M059J (cell line): ENCODE measurements at places on chromosomes 4 and X.

DNA sequence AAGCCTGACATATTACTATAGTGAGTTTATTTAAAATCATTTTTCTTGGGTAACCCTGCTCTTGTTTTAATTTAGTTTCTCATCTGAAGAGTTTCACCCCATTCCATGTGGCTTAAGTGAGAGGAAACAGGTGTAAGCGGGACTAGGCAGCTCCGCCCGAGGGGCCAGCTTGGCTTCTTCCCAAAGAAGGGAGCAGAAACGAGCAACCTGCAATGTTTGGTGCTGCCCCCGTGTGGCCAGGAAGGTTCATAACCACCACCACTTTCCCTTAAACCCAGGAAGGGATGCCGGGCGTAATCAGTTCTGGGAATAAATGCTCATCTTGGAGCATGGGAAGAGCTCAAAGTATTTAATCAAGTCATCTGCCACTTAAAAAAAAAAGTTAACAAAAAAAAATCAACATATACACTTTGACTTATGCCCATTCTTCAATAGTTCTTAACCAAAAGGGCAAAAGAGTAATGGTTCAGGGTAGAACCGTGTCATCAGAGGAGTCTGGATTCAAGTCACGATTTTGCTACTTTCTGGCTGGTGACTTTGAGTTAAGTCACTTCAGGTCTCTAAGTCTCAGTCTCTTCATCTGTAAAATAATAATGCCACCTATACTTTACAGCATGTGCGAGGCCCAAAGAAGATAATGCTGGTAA is 147.9 kb downstream of the NSUN7 start:
- DNase-seq = peak; percentile 50

DNA sequence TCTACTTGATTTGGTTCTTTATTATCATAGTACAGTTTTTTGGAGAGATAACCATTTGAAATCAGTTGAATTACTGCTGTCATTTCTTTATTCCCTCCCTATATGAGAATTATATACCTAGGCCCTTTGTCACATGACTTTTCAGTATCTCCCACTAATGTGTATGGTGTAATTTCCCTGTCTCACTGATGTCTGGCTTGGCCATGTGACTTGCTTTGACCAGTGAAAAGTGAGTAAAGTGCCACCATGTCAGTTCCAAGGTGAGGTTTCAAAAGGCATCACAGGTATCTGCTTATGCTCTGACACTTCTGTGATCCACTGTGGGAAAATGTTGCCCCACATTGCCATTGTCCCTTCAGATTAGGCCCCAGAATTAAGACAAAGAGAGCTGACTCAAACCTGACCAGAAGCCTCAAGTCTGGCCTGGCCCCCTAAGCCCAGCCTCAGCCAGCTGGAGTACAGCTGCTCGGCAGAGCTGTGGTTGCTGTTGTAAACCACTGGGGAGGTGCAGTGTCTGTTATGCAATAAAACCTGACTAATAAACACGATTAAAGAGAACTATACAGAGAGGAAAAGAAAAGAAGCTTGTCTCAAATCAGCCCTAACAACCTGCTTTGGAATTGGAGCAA is 27.5 kb downstream of the SETD7 start:
- DNase-seq = peak; percentile 57

- DNase-seq = no peak
These were observed 4.3 kb upstream of the TSPAN5 start for GRCh38 chr4:98662626-98663225.

GRCh38 chr4:89140168-89140759 is 28.9 kb downstream of the TIGD2 start:
- no peak for DNase-seq

DNA sequence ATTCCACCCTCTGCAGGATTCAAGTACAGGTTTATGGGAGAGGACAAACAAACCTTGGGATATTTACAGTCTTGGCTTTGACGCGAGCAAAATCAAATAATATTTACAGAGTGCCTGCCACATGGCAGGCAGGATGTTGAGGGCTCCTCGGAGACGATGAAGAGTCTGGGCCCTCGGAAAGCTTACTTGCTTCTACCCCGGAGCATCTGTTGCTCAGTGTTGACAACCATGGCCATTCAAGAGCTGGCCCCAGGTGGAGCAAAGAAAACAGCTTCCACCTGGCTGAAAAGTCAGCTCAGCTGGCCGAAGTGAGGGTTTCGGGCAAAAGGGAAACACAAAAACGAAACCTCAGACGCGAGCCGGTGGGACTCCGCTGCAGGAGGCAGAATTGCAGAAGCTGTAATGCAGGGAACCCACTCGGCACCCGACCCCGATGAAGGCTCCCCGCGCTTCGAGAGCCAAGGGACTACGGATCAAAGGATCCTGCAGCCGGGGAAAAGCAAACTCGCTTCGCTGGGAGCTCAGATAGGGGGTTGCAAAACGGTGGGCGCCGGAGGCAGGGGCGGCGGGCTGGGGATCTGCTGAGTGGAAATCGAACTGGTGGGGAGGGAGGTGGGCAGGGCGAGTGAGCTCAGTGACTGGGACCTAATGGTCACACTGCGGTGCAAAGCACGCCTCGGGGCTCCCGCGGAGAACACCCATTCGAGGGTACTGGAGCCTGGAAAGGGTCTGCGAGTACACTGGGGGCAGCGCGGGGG is 805 bp downstream of the ATP8A1 start:
- peak; percentile 3 for DNase-seq

- no peak for DNase-seq
These were observed 138.7 kb downstream of the CHRNA9 start for GRCh38 chr4:40473578-40474388.

GRCh38 chrX:26580021-26580420 is 364.1 kb downstream of the MAGEB5 start:
- no peak for DNase-seq

- no peak for DNase-seq
These were observed 170.5 kb downstream of the NAA11 start for GRCh38 chr4:79155336-79155735.

- no peak for DNase-seq
These were observed 75.6 kb downstream of the AFAP1 start for GRCh38 chr4:7863911-7864681.

- no peak for DNase-seq
These were observed 62.3 kb upstream of the SMARCA5 start for GRCh38 chr4:143451186-143451585.

DNA sequence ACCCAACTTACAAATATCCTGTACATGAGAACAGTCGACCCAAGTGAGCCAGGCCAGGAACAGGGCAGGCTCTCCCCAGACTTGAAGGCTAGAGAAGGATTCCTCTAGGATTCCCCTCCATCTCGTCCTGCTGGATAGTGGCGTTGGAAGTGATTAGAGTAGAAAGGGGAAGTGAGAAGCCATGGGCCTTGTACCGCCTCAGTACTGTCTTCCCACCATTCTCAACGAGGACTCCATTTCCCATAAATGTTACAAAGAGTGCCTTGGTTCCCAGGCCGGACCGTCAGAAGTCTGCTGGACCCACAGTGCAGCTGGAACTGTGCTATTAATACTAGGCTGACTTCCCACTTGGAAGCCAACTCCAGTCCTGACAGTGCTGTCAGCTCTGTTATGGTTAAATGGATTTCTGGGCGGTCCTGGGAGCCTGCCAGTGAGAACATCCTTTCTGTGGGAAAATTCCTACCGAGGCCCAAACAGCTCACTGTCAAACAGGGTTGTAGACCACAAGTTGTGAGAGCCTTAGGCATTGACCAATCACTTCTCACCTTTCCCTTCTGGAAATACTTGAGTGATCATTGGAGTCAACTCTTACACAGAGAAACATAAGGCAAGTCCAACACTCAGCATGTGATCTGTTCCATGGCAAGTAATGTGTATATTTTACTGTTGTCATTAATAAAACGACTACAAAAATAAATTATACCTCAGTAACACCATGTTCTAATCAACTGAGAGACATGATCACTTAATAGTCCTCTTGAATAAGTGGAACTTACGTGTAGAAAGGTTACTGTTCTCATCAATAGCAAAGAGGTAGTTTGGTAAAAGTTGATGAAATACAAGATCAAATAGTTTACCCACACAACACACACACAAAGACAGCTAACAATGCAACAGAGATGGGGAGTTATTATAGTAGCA is 58.4 kb downstream of the AMELX start:
- peak; percentile 75 for DNase-seq

DNA sequence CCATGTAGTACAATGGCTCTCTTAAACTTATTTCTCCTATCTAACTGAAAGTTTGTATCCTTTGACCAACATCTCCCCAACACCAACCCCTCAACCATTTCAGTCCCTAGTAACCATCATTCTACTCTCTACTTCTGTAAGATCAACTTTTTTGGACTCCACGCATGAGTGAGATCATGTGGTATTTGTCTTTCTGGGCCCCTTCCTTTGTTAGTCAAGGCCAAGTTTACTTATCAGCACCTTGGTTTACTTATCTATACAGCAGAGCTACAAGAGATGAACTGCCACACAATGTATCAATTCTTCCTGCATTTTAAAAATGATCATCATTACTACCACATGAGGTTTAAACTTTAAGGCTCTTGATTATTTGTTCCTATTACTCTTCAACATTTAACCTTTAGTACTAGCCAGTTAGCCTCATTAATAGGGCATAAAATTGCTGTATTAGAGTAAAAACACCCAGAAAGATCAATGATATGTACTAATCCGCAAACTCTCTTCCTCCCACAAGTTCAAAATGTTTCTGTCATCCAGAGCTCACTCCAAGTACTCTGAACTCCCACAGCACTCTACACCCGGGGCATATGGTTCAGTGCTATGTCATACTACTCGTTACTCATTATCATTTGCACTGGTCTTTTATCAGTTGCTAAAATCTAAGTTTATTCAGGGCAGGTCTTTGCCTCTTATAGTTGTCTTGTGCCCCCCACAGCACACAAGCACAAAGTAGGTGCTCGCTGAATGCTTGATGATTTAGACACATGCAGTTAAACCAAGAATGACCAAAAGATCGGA is 145.7 kb upstream of the ADAMTS3 start:
- no peak for DNase-seq

DNA sequence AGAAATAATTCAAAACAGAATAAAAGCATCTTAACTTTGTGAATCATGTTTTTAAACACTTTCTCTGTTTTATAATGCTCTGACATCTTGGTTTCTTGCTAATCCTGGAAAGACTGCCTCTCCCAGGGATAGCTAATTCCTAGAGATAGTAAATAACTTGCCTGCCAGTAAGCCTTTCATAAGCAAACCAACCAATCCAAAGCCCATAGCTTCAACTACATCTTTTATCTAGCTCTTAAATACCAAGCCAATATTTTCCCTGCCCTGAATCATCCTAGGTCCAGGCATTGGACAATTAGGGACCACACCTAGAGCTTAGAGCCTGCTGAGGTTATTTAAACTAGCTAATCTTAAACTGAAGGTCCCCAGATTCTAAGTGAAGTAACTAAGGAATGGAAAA is 223.7 kb upstream of the DIPK2B start:
- no peak for DNase-seq

DNA sequence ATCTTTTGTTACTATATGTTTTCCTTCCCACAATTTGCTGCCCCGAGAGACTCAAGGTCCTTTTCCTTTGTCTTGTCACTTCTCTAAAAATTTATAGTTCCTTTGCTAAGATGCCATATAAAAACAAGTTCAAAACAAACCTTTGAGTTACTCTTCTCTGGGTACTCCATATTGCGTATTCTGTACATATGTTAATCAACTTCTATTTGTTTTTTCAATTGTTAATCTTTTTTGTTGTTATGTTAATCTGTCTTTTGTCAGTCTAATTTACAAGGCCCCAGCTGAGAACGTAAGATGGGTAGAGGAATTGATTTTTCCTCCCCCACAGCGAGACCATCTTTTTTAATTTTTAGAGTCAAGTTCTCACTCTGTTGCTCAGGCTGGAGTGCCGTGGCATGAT is 7.2 kb upstream of the PPEF2 start:
- no peak for DNase-seq

GRCh38 chr4:150816491-150816890 is 198.6 kb downstream of the LRBA start:
- DNase-seq = peak; percentile 5
